K562 (cell line): ENCODE measurements at places on chromosomes 5 and 9.

DNA sequence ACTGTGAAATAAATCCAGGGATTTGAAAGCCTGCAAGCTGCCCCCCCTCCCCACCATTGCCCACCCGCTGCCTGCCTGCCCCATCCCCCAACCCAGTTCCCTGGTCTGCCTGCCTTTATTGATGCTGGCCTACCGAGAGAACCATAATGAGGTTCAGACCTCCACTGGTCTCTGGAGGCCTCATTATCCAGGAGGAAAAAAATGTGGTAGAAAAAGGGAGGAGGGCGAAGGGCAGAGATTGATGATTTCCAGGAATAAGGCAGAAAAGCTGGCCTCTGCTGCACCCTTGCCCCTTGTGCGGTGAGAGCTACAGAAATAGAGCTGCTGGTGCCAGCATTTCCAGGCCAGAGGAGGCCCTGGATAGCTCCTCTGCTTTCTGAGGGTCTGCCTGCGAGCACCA, 216.1 kb downstream of the PAPPA start:
- DNase-seq = no peak

- DNase-seq = peak; percentile 49
These were observed 149.8 kb downstream of the ICE1 start for GRCh38 chr5:5572010-5572865.

DNA sequence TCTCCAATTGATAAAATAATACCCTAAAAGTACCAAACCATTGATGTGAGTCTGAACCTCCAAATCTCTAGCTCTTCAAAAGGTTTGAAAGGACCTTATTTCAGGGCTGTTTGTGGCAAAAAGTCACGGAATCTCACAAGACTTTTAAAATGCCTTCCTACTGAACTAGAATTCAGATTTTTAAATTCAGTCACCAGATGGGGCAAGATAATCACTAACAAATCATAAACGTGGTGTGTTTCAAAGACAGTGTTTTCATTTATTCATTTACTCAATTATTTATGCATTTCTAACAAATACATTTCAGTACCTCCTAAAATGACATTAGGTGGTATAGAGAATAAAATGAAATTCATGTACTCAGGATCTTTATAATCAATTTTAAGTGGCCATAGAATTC, 68.2 kb upstream of the SMC2 start:
- DNase-seq = no peak

DNA sequence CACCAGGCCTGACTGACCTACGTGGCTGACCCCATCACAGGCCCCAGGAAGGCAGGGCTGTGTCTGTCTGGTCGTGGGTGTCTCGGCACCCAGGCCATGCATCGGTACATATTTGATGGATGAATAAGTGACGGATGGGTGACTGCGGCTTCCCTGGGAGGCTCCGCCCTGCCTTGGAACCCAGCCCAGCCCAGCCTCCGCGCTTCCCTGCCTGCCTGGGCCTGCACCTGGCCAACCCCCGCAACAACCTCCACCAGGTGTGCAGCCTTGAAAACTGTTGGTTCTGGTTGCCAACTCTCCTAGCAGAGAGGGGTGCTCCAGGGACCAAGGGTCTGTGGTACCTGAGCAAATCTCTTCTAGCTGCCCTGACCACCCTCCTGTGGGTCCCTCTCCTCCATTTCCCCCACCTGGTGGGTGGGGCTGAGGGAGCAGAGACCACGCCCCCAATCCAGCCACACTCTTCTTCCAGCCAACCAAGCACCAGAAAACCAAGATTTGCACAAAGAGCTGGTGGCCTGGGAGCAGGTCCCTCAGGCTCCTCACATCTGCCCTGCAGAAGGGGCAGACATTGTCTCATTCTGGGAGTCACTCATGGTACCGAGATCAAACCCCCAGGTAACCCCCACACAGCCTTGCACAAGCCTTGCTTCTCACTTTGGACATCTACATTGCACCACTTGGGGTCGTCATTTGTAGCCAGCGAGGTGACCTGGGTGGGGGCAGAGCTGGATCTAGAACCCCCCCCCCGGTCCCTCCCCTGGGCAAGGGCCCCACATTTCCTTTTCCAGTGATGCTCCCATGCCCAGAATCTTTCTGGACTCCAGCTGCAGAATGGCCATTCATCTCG, 100.6 kb upstream of the IER5L start:
- DNase-seq = peak; percentile 54

DNA sequence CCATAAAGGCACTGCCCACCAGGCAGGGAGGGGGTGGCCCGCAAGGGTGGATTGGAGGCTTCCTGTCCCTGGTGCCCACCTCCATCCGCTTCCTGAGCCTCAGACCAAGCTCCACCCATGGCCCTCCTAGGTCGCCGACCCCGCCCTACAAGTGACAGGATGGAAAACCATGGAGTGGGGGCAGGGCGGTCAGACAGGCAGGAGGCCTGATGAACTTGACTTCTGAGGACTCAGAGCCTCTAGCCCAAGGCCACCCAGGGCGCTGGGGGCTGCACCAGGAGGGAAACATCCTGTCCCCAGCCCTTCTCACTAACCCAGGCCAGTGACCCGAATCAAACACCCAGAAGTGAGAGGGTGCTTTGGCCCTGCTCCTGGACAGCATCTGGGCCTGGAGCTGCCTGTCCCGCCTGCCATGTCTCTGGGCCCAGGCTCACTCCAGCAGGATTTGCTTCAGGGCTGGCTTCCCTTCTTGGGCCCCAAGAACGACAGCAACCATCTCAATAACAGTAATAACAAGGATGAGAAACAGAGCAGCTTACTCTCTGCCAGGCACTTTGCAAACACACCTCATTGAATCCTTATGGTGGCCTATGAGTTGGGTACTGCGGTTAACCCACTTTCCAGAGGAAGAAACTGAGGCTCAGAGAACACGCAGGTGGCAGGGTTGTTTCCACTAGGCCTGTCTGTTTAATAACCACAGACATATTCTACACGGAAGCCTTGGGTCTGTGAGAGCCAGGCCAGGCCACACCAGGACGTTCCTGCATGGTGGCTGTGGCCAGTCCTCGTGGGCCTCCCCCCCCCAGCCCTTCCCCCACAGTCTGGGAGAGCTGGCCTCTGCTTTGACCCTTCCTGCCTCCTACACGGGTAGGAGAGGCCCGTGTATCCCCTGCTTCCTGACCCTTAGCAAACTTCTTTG, 4.4 kb upstream of the ST6GALNAC6 start:
- peak; percentile 86 for DNase-seq

DNA sequence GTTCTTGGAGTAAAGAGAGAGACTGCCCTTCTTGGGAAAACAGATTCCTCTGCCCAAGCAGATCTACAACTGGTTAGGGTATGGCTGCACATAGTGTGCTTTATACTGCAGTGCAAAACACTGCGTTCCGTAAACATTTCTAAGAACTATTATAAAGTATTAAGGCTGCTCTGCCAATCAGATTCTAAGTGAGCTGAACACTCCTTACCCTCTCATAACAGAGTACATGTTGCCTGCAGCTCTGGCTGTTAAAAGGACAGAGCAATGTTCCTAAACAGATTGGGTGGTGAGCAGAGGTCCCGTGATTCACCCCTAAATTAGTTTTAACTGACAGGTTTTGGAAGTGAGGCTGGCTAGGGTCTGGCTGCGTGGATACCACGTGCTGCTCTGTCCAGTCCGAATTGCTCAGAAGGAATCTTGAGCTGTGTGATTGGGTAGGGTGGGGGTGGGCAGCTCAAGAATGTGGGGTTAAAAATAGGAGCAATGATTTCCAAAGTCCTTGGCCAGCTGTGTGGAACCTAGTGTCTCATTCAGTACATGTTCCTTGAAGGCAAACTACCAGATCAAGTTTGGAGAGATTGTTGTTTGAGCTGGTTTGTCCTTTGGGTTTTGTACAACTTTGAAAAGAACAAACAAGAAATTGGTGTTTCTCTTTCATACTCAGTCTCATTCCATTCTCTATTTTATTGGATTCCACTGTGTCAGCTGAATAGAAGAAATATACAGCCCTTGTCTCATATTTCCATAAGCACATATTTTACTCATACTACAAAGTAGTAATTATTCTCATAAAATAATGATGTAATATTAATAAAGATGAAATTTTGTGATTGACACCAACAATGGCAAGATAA, 497.6 kb upstream of the CD180 start:
- no peak for DNase-seq

GRCh38 chr5:112975721-112976431, 722 bp upstream of the DCP2 start:
- DNase-seq = no peak

DNA sequence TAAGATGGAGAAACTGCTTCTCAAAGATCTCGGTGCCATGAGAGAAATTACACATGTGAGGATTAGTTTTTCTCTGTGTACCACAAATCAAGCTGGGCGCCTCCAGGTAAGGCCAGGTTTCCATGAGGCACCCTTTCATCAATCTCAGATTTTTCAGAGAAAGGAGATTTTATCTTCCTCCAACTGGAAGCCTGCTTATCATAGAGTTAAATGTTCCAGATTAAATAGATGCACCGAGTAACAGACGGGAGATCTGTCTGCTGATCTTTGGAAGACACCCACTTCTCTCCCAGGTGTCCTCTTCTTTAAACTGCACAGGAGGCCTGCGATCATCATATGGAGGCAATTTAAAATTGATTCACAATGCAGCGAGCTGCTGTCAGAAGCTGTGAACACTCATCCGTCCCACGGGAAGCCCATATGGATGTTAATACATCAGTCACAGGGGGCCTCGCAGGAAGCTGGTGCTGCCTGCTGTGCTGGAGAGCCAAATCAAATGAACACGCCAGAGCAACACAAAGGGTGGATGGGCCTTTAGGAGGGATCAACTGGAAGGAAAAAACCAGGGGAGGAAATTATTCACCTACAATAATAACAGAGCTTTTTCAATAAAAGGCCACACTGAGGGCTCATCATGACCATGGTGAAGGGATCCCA, 93.3 kb downstream of the TLE1 start:
- no peak for DNase-seq

DNA sequence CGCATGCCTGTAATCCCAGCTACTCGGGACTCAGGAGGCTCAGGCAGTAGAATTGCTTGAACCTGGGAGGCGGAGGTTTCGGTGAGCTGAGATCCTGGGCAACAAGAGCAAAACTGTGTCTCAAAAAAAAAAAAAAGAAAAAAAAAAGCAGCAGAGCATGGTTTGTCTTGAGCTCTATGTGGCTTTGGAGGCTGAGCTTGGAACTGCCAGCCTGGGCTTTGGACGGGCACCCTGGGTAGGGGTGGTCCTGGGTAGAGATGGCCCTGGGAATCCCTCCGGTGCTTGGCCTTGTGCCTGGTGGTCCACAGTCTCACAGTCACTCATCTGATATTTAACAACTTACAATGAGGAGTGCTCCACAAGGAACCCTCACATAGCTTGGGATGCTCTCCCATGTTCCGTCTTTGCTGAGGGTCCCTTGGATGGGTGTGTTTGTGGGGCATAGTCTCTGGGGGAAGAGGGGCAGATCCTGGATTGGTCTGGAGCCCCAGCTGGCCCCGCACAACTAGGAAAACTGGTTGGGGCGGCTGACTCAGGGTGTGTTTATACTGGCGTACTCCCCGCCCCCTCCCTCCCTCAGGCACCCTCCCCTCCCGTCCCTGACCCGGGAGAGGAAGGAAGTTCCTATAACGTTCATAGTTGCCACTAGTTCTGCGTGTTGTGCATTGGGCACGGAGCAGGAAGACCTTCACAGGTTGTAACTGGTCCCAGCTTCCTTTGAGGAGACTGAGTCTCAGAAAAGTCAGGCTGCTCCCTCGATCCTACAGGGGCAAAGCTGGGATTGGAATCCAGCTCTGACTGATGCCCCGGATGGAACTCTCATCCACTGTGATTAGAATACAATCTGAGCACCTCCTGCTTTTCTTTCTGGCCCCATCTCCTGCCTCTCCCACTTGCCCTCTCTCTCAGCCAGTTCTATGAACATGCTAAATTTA, 11.2 kb downstream of the IER5L start:
- peak; percentile 91 for DNase-seq

- DNase-seq = no peak
These were observed 47.6 kb downstream of the PDCD1LG2 start for GRCh38 chr9:5557606-5558587.

DNA sequence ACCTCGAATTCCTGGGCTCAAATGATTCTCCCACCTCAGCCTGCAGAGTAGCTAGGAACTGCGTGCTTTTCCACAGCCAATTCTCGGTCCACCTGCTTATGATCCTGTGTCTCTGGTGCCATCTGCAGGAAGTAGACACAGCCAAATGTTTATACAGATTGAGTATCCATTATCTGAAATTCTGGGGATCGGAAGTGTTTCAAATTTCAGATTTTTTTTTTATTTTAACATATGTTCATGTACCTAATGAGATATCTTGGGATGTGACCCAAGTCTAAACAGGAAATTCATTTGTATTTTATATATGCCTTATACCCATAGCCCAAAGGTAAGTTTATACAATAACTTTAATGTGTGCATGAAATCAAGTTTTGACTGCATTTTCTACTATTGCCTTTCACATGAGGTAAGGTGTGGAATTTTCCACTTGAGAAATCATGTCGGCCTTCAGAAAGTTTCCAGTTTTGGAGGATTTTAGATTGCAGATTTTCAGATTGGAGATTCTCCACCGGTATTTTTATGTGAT, 89.5 kb downstream of the ESM1 start:
- DNase-seq = no peak
